T-helper 17 cell (primary cell): ENCODE measurements at places on chromosomes 1 and 21.

GRCh38 chr1:17661546-17662157 is 93.5 kb upstream of the ACTL8 start:
- DNase-seq: no peak

GRCh38 chr1:44464361-44464760 is 59.3 kb downstream of the RNF220 start:
- no peak for DNase-seq

- no peak for DNase-seq
These were observed 101.7 kb downstream of the ADAMTS1 start for GRCh38 chr21:26743524-26743923.

DNA sequence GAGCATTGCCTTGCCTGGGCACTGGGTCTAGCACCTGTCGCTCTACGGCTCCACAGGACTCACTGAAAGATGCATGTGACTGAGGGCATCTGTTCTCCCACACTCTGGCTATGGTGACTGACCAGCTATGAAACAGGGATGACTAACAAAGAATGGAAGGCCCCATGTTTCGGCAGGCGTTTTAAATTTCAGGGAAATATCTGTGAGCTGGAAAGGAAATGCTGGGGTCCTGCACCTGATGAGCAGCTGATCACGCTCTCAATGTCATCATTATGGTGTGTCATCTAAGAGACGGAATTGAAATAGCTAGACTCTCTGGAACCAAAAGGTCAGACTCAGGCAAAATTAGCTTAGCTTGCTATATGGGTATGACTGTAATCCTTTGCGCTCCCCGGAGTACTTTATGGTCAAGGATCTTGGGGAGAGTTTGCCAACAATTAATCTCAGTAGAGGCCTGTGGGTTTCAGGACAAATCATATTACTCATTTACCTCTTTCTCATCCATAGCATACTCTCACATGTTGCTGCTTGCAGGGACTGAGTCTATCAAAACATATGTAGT is 24.5 kb upstream of the PALMD start:
- DNase-seq: no peak

DNA sequence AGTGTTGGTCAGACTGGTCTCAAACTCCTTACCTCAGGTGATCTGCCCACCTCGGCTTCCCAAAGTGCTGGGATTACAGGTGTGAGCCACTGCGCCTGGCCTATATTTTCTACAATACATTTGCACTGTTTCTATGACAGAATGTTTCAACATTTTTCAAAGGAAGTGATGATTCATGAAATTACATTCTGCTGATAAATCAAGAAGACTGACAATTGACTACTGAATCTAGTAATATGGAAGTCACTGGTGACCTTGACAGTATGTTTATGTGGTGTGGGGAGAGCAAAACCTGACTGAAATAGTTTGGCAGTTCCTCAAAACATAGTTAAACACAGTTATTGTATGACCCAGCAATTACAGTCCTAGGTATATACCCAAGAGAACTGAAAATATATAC is 18.1 kb downstream of the LRIF1 start:
- no peak for DNase-seq

GRCh38 chr1:95117207-95118066 is at the start of gene TLCD4:
Gene TLCD4, plus strand, starts transcription at chr1:95117355. Its CDS starts 26,547 bp downstream, at chr1:95143902.
- peak; percentile 13 for DNase-seq

- DNase-seq: no peak
These were observed 186.9 kb upstream of the ADGRL4 start for GRCh38 chr1:79193211-79194079.

DNA sequence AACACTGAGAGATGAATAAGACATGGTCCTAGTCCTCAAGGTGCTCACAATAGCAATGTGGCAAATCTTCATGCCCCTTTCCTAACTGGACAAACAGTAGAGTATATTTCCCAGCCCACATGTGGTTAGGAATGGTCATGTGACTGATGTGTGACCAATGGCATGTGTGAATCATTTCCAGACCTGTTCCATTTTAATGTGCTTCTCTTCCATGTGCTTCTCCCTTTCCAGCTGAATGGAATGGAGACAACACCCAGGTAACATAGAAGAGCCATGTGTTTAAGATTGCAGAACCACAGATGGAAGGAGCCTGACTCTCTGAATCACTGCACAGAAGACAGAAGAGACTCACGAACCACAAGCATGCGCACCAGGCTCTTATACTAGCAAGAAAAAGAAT is 409.9 kb upstream of the NFIA start:
- DNase-seq: no peak

- DNase-seq: no peak
These were observed 76.1 kb upstream of the GADD45A start for GRCh38 chr1:67608661-67609576.

DNA sequence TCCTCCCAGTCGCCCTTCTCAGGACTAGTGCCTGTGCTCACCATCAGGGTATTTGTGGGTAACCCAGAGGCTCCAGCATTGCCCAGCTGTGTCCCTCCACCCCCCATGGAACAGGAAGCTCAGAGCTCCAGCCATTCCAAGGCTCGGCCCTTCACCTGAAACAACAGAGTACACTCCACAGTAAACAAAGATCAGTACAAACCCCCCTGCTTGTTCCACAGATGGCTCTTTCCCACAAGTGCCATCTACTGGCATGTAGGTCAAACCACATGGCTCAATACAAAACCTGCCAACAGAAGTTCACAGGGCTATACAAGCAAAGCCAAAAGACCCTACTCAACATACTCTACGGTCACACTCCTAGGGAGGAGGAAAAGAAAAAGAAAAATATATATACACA is 258.7 kb downstream of the AGBL4 start:
- no peak for DNase-seq

- DNase-seq: no peak
These were observed 2.8 kb upstream of the HAPLN2 start for GRCh38 chr1:156616463-156616862.

DNA sequence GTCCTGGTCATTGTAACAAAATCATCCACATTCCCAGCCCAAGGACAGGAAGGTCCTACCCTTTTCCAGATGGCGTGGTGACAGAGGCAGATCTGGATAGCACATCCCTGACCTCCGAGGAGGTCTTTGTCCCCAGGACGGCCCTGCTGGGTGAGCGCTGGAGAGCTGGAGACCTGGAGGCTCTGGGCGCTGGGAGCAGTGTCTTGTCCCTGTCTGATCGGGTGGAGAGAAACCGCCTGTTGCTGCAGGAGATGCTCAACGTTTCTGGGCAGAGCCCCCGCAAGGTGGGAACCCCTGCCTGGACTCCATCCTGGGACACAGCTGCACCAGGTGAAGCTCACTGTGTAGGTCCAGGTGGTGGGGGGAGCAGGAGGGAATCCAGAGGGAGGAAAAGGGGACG is 4.1 kb downstream of the KIAA1614 start:
- no peak for DNase-seq

DNA sequence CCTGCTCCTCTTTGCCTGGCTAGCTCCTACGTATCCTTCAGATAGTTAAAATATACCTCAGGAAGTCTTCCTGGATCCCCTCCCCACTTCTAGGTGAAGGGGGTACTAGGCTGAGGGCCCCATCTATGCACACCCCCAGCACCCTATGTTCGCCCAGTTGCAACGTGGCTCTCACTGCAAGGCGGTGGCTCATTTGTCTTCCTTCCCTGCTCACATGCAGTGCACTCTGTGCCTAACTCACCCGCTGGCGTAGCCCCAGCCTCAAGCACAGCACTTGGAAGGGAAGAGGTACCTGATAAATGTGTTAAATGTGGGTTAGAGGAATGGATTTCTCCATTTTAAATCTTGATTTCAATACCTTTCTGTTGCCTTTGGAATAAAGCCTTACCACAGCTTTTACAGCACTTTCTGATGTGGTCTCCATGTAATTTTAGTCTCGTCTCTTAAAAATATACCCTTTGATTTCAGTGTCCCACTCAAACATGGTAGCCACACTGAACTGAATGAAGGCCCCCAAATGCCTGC is 39.3 kb downstream of the L1TD1 start:
- DNase-seq: no peak

- DNase-seq: no peak
These were observed 93.6 kb downstream of the LEPR start for GRCh38 chr1:65514041-65514440.

GRCh38 chr1:235127203-235127602 is 1.4 kb downstream of the TOMM20 start:
- no peak for DNase-seq

- no peak for DNase-seq
These were observed 34.9 kb downstream of the WLS start for GRCh38 chr1:68197461-68197860.

GRCh38 chr1:226450688-226451087 is 42.8 kb upstream of the PARP1 start:
- no peak for DNase-seq

- DNase-seq: no peak
These were observed at the start of gene ACTL8 for GRCh38 chr1:17755120-17755519. Gene ACTL8, plus strand, starts transcription at chr1:17755333. Its CDS starts 67,676 bp downstream, at chr1:17823009.

GRCh38 chr1:100090471-100090870 is 42.3 kb downstream of the SASS6 start:
- DNase-seq: no peak

GRCh38 chr1:106952776-106953175 is 103.7 kb upstream of the PRMT6 start:
- no peak for DNase-seq

DNA sequence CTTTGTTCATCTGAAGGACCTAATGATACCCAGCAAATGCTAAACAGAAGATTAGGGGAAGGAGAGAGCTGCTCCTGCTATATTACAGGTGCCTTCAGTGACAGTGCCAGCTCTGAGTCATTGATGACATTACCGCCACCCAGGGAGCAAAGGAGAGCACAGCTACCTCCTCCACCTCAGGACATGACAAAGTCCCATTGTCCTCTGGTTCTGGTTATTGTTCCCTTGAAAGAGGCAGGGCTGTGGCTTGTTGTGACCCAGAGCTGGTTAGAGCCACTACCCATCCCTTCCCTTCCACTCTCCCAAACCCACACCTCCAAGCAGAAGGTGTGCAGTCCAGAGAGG is 363.5 kb upstream of the DUSP10 start:
- DNase-seq: no peak

DNA sequence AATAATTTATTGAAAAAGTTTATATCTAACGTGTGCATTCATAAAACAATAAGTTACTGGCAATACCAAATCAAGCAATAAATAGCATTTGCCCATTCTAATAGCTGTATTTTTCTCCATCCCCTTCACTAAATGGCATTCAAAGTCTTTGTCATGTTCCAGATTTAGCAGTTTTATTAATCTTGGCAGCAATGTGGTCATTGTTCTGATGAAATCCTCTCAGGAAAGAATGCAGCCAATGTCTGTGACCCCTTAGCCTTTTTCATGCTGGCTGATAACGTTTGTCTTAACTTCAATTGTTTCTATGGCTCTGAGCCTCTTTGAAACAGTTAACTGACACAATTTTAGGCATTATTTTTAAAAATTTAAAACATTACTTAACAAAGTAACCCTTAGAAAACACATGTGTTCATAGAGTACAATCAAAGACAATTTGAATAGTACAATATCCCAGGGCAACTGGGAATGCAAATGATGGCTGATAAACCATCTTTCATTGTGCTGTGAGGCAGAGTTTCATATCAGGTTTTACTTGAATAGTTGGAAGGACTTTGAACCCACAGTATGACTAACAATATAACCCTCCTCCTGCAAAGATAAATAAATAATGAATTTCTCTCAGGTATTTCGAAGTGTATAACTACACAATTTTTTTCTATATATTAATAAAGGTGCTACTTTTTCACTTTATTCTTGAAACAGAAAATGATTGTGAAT is 217.5 kb downstream of the LRRIQ3 start:
- no peak for DNase-seq

DNA sequence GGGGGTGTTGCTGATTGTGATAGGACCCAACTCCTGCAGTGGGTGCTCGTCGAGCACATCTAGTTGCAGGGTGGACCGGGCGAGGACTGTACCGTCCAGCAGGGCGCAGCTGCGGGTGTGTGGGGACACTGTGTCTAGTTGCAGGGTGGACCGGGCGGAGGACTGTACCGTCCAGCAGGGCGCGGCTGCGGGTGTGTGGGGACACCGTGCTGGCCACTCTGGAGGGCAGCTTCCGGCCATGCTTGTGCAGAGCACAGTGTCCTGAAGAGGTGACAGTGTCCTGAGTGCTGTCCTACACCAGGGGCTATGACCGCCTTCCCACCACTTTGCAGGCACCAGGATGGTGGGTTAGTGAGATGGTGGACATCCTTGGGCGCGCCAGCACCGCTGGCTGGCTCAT is 4.6 kb upstream of the TRPM2 start:
- no peak for DNase-seq

DNA sequence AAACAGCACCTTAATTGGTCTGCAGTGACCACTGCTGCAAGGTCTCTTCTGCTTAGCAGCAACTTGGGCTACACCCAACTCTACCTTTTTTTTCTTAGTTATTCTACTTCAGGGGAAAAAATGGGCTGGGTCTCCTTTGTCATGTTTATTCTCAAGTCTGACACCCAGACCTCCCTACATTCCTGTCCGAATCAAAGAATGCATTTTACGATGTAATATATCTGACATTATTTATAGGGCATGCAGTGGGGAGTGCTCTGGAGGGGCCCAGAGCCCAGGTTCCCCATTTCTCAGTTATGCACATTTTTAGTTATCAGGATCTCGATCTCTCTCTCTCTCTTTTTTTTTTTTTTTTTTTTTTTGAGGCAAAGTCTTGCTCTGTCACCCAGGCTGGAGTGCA is 50.5 kb downstream of the OPTC start:
- DNase-seq: no peak

- DNase-seq: no peak
These were observed 71.5 kb upstream of the CXADR start for GRCh38 chr21:17441370-17441769.

- DNase-seq: no peak
These were observed 68.5 kb downstream of the FASLG start for GRCh38 chr1:172727275-172727857.

DNA sequence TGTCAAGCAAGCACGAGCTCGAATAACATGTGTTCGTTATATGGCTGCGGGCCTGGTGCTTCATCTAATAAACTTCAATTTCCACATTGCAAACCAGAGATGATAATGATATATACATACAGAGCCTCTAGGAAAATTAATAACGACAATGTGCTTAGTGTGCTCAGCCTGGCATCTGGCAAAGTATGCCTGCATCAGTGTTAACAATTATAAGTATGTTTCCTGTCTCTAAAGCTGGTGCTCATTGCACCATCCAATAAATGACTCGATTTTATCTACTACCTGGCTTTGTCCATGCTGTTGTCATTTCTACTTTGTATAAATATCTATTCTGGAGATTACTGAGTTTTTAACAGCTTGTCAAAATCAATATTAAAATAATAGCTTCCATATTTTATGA is 1402.6 kb downstream of the MRPL39 start:
- DNase-seq: no peak

DNA sequence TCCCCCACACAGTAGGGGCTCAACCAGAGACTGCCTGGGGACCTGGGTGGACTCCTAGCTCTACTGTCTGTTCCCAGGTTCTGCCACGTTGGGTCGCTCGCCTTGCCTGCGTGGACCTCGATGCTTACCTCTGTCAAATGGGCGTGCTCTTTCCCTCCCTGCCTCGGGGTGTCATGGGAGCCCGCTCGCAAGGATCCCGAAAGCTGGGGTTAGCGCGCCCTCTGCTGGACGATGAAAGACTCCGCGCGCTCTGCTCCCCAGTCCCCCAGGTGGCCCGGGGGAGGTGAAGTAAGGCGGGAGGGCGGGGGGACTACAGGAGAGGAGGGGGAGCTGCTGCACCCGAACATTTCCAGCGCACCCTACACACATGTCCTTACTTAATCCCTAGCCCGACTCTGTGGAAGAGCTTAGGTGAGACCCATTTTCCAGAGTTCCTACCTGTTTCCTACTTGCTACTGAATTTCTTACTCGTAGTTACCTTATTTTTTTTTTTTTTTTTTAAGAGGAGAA is 2.3 kb upstream of the BSND start:
- peak; percentile 71 for DNase-seq
